Sigmoid colon (tissue), 7 donors: ENCODE measurements at places on chromosomes 7 and 10. TPM values are rescaled to one million over a fixed set of nuclear protein-coding genes. Genes with fewer than 3 reads are reported as not detected.
A peak's percentile ranks its signal among the peaks of the same experiment; 100 is the strongest.

- no peak for DNase-seq
These were observed 62.0 kb downstream of the BBS9 start for GRCh38 chr7:33191340-33191739.

The PIP gene
- not detected for total RNA-seq

- DNase-seq: peak; percentile 48
These were observed 19.3 kb upstream of the PRKAR1B start for GRCh38 chr7:746155-747061.

GRCh38 chr10:12397147-12397896 is 48.0 kb downstream of the CAMK1D start:
- DNase-seq: no peak

The XRCC2 gene
- 0.33 TPM for total RNA-seq

DNA sequence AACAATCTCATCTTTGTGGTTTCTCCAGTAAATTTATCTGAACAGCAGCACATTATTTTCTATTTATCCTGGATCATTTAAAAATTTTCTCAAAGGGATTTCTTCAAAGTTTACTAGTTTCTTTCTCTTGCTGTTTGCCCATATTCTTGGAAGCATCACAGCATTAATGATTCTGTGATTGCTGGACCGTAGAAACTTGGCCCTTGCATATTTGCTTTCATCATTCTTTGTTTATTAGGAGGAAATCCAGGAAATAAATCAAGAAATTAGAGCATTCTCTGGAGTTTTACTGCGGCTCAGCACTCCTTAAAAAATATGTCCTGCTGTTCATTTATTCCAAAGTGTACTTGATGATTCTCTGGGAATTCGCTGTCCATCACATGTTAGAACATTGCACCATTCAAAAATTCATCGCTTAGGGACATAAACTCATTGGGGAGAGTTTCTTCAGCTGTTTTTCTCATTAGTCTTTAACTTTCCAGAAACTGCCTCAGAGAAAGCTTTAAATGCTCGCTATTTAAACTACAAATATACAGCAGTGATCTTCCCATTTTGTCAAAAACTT is 264.0 kb upstream of the CDC14C start:
- no peak for DNase-seq

- no peak for DNase-seq
These were observed 21.4 kb downstream of the DNAJB12 start for GRCh38 chr10:72333112-72334015.

- DNase-seq: no peak
These were observed 45.3 kb upstream of the ZNF800 start for GRCh38 chr7:127437837-127438236.

DNA sequence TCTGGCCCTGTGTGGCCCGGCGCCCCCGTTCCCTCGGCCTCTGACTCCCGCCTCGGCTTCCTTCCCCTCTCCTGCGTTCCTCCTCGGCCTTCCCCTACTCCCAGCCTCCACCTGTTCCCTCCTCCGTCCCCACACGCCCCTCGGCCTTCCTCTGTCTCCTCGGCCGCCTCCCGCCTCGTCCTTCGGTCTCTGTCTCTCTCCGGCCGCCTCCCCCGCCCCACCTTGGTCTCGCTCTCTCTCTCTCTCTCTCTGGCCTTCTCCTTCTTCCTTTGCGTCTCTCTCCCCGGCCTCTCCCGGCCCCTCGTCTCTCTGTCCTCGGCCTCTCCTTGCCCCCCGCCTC is 588 bp downstream of the GET4 start:
- peak; percentile 81 for DNase-seq
